ENCODE measurements at places on chromosomes 1 and 21.
A peak's percentile ranks its signal among the peaks of the same experiment; 100 is the strongest.

DNA sequence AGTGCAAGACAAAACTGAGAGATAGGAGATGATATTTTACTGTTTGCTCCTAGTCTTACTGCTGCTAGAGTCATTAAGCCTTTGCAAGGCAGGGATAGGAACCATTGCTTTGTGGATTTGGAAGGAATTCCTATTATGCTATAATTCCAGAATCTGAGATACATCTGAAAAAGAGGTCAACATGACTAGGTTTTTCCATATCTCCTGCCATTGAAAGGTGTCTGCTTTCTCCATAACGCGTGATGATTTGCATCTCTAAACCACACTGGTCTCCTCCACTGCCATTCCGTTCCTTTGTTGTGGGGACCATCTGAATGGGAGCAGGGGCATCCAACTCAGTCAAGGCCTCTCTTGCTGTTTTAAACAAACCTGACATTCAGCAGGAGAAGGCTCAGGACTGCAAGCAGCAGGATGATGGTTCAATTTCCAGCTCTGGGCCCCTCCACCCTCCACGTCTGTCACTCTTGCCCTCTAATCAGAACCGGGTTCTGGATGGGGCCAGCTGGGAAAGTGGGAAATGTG lies 45.2 kb downstream of the PLPP3 start:
- DNase-seq = no peak

- no peak for DNase-seq
These were observed 51.7 kb upstream of the ACADM start for GRCh38 chr1:75672528-75673393.

GRCh38 chr1:93463960-93464359 lies 16.0 kb downstream of the FNBP1L start:
- DNase-seq = no peak

- no peak for DNase-seq
These were observed 1.2 kb downstream of the MAN1A2 start for GRCh38 chr1:117368116-117369108.

DNA sequence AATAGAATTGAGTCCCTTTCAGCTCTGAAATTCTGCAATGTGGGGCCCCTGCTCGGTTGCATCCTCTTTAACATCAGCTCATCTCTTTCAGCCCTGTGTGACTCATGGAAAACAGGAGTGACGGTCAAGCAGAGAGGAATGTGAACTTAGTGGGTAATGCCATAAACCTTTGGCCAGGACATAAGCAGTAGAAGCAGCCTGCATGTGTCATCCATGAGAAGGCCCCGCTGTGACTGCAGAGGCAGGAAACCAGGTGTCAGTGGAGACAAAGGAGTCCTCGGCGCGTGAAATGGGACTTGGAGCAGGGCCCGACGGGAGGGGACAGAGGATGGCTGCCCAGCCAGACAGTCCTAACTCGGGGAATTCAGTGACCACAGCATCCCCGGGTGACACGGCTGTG lies 21.1 kb upstream of the EPHB2 start:
- DNase-seq = no peak

GRCh38 chr1:45730075-45730779 lies 20.2 kb downstream of the IPP start:
- DNase-seq = no peak

- peak; percentile 59 for DNase-seq
These were observed 5.1 kb downstream of the PEF1 start for GRCh38 chr1:31639543-31639942.

- no peak for DNase-seq
These were observed 57.9 kb upstream of the TTC34 start for GRCh38 chr1:2859219-2859880.

DNA sequence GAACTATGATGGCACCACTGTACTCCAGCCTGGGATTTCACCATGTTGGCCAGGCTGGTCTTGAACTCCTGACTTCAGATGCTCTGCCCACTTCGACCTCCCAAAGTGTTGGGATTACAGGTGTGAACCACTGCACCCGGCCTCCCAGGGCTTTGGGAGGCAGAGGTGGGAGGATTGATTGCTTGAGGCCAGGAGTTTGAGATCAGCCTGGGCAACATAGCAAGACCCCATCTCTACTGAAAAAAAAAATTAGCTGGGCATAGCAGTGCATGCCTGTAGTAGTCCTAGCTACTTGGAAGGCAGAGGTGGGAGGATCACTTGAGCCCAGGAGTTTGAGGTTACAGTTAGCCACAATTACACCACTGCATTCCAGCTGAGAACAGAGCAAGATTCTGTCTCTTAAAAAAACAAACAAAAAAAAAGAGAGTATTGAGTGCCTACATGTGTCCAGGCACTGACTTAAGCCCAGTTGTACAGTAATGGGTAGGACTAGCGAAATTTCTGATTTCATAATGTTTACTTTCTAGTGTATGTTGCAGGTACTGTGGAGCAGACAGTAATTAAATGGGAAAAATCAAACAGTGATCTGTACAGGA lies 4.2 kb downstream of the MANEAL start:
- no peak for DNase-seq

All from gastrocnemius medialis (tissue), 4 donors.